ENCODE measurements at places on chromosomes 12 and 14.

DNA sequence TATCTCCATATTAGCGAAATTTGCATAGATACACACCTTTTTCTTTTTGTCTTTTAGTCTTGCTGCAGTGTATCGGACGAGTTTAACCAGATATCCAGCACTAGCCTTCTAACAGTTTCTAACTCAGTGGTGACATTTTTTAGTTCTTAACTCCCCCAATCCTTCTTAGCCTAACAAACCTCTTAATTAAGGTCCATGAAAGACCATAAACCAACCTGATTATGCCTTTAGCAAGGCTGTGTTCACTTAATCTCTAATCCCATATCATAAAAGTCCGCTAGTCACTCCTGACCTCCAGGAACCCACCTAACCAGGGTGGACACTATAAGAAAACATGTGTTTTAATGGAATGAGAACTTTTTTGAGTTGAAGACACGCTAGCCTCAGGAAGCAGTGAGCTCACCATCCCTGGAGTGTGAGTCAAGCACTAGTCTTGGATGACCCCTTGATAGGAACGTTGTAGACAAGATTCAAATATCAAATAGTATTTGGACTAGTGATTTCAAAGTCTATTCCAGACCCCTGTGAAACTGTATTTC, 9.5 kb downstream of the CDKN1B start:
- peak; percentile 64 for DNase-seq

DNA sequence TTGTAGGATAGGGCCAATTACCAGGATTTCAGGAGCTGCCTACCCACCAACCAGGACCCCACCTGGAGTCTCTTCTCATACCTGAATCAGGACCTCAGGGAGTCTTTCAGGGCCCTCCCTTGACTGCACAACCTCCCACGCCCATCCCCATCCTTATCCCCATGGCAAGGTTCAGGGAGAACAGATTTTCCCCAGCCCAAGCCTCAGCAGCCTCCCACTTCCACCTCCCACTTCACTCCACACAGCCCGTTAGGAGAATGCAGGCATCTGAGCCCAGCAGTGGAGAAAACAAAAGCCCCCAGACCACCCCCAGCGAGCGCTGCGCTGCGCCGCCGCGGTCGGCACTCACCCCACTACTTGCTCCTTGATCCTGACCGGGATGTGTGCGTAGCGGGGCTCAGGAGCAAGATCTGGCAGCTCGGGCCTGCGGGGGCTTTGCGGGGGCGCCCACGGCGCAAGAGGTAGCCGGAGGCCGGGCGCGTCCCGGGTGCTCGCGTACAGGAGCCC, 1.4 kb downstream of the B4GALNT1 start:
- no peak for DNase-seq

- DNase-seq = no peak
These were observed 180.9 kb downstream of the CALM1 start for GRCh38 chr14:90577661-90578282.

DNA sequence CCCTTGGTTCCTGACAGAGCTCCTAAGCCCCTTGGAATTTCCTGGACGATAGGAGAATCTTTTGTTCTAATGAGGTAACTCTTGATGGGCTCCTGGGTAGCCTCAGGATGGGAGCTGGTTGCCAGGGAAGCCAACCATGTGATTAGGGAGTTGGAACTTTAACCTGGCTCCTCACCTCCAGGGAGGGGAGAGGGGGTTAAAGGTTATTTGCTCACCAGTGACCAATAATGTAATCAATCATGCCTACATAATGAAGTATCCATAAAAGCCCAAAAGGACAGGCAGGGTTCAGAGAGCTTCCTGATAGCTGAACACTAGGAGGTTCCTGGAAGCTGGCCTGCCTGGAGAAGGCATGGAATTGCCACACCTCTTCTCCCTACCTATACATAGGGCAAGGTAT, 6.2 kb upstream of the CNOT2 start:
- no peak for DNase-seq

- no peak for DNase-seq
These were observed 816.4 kb upstream of the FBXO33 start for GRCh38 chr14:40248671-40249070.

GRCh38 chr12:67671892-67672291, 23.3 kb downstream of the DYRK2 start:
- DNase-seq = no peak

GRCh38 chr12:8453796-8454195, 2.0 kb upstream of the CLEC6A start:
- no peak for DNase-seq

DNA sequence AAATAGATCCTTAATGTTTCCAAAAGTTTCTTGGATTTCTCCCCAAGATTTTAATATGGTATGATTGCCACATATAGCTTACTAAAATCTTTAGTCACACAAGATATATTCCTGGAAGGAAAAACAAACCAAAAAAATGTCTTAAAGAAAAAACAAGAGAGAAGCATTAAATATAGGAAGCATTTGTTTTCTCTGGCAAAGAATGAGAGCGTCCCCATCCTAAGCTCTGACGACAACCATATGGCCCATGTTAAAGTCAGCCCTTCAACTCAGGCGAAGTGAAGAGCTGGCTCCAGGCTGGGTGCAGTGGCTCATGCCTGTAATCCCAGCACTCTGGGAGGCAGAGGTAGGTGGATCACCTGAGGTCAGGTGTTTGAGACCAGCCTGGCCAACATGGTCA, 35.6 kb downstream of the GCH1 start:
- DNase-seq = no peak

- DNase-seq = no peak
These were observed 1.1 kb upstream of the ASPG start for GRCh38 chr14:104084251-104085002.

- no peak for DNase-seq
These were observed 304.2 kb downstream of the DPF3 start for GRCh38 chr14:72589652-72590051.

- no peak for DNase-seq
These were observed 103.2 kb downstream of the CMKLR1 start for GRCh38 chr12:108235985-108236263.

GRCh38 chr14:79542121-79542520, 669.2 kb downstream of the DIO2 start:
- DNase-seq = no peak

GRCh38 chr12:21323736-21324135, 11.0 kb downstream of the SLCO1A2 start:
- no peak for DNase-seq

- DNase-seq = no peak
These were observed 222.7 kb downstream of the ERC1 start for GRCh38 chr12:1213618-1214205.

- DNase-seq = no peak
These were observed 28.8 kb upstream of the HIGD1C start for GRCh38 chr12:50923361-50924130.

DNA sequence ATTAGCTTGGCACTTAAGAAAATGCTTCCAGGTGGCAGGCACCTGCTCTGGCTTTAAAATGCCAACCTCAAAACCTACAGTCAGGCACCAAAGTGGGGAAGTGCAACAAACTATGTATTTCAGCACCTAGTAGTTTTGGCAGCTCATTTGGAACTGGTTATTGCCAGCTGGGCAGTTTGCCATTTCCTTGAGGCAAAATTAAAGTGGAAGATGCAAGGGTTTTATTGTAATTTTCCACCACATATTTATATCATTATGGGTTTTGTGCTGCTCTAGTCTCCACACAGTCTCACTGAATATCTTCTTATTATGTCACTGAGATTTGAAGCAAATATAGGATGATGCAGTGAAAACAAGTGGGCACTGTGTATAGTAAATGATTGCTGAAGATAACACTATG, 117.0 kb downstream of the PRKD1 start:
- DNase-seq = peak; percentile 33

GRCh38 chr14:32100175-32100574, 23.1 kb downstream of the ARHGAP5 start:
- no peak for DNase-seq

DNA sequence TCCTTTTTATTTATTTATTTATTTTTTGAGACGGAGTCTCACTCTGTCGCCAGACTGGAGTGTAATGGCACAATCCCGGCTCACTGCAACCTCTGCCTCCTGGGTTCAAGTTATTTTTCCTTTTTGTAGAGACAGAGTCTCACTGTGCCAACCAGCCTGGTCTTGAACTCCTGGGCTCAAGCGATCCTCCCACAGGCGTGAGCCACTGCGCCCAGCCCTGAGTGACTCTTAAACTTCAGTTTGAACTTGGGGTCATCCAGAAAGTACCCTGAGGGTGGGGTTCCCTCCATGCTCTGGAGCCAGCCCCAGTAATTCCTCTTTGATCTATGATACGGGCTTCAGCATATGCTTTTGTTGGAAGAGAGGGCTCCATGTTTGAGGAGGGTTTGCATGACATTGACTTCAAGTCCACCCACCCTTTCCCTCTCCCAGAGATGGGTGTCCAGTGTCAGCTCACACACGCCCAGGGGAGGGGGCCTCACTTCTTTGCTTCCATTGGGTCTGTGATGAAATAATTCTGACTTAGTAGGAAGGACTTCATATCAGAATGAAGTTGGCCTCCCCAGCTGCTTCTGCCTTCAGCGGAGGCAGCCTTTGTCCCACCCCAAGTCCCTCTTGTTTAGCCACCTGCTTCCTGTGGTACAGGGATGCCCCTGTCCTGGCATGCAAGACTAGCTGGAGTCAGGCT, 11.9 kb downstream of the SDS start:
- no peak for DNase-seq

DNA sequence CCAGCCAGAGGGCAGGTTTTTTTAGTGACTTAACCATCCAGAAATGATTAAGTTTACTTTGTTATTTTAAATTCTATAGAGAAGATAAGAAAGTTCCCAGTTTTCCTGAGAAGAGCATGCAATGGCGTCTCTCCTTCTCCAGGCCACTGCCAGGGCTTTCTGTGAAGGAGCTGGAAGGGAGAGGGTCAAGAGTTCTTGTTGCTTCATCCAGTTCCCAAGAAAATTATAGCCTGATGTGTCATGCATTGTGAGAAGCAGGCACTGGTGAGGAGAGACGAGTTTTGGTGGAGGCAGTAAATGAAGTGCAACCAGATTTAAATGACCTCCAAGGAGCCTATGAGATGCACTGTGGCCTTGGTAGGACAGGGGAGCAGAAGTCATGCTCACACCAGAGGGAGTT, 14.2 kb downstream of the ELK3 start:
- peak; percentile 58 for DNase-seq

DNA sequence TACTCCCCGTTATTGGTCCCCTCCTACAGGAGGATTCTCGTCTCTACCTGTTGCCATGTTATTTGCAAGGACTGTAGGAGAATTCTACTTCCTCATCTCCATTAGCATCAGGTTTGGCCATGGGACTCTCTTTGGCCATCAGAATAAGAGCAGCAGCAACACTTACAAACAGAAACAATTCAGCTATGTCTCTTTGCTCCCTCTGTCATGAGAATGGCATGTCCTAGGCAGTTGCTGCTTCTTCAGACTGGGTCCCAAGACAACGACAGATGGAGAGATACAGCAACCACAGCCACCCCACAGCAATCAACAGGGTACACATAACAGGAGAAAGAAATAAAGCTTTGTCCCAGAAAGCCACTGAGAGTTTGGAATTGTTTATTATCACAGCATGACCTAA, 19.7 kb downstream of the SLC41A2 start:
- DNase-seq = no peak

DNA sequence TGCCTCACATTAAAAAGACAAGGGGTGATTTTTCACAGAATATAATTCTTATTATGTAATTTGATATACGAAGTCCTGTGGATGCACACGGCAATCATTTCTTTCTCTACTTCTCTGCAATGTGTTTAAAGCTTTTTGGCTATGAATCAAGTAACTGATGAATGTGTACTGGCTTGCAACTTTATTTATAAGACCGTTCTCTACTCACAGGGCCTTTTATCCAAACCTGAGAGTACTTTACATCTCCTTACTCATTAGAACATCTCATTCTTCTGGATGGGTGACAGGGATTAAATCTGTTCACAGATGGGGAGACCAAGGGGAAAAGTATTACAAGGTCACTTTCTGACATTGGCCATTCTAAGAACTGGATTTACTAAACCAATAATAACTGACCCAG, 215.8 kb upstream of the DIO2 start:
- DNase-seq = no peak

GRCh38 chr12:110862329-110862728, 15.5 kb downstream of the CCDC63 start:
- no peak for DNase-seq

- DNase-seq = no peak
These were observed 134.7 kb upstream of the GSC start for GRCh38 chr14:94904636-94905035.

GRCh38 chr14:103151270-103151945, 28.1 kb downstream of the TNFAIP2 start:
- DNase-seq = no peak

DNA sequence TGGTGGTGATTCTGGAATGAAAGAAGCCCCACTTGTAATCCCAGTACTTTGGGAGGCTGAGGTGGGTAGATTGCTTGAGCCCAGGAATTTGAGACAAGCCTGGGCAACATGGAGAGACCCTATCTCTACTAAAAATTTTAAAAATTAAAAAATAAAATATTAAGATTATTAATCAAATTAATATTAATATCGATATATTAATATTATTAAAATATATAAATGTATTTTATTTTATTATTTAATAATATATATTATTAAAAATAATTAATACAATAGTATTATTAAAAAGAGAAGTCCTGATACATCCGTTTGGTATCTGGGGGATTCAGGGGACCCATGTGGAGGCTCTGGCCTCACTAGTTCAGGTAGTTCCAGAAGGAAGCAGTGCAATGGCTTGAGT, 68.7 kb downstream of the FOXN4 start:
- no peak for DNase-seq

DNA sequence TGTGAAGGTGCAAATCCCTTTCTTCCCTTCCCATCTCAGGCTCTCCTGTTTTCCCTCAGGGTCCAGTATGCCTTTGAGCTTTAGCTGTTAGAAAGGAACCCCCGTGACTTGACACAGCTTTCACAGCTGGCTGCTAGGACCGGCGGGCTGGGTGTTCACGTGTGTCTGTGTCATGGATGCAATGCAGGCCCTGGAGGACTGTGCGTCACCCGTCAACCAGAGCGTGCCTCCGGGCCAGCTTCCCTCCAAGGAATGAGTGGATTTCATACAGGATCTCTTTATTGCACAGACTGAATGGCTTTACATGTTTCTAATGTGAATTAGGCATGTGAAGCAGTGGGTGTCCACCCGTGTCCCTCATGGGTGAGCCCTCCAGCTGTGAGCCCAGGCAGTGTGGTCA, 77.4 kb downstream of the AACS start:
- DNase-seq = no peak

DNA sequence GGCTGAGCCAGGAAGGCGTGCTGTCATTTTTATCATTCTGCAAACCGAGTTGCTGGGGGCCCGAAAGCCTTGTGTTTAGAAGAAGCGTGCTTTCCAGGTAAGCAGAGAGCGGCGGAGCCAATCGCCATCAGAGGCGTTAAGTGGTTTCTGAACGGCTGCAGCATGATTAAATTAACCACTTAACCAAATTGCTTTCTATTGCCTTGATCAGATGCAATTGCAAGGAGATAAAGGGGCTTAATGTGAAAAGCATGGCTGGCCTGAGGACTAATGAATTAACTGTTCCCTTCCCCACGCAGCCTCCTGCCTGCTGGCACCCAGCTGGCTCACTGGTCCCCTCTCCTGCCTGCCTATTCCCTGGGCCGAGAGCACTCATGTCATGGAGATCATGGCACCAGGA, 36.6 kb upstream of the CHGA start:
- no peak for DNase-seq
